Globus pallidus (tissue), 1 donor: ENCODE measurements at places on chromosomes 11 and 22.
A peak's percentile ranks its signal among the peaks of the same experiment; 100 is the strongest.

DNA sequence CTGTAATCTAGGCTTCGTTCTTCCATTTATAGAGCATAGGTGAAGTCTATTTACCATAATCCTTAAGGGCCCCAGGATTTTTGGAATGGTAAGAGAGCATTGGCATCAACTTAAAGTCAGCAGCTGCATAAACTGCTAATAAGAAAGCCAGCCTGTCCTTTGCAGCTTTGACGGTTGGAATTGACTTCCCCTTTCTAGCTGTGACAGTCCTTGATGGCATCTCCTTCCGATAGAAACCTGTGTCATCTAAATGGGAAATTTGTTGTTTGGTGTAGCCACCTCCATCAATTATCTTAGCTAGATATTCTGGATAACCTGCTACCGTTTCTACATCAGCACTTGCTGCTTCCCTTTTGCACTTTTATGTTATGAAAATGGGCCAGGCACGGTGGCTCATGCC, 58.0 kb upstream of the GLYATL1B start:
- DNase-seq, result no peak

GRCh38 chr11:65911682-65912568, 6.9 kb downstream of the C11orf68 start:
- no peak for DNase-seq

GRCh38 chr11:11445441-11446185, 92.6 kb upstream of the CSNK2A3 start:
- no peak for DNase-seq

GRCh38 chr11:117605331-117605730, 191.7 kb downstream of the DSCAML1 start:
- DNase-seq, result no peak

DNA sequence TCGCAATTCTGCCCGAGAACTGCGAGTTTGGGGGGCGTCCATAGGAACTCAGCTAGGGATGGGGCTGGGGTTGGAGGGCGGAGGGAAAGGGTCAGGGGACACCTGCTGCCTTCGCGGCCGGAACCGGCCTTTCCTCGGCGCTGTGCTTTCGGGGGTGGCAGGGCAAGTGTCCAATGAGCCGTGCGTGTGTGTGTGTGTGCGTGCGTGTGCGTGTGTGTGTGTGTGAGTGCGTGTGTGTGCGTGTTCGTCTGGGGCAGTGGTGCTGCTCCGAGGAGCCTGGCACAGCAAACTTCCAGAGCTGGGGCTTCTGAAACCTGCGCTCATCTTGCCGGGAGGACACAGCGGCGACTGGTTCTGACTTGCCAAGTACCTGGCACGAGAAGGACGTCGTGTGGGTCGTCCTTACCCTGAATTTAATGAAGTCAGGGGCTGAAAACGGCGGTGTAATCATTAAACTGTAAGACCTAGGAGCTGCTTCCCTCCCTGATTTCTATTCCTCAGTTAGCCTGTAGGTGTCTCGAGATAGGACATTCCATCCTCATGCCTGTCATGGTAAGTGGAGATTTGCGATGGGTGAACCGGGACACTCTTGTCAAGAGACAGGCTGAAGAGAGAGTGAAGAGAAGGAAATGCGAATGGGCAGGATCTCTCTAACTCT, 27.0 kb upstream of the AMOTL1 start:
- peak; percentile 34 for DNase-seq

DNA sequence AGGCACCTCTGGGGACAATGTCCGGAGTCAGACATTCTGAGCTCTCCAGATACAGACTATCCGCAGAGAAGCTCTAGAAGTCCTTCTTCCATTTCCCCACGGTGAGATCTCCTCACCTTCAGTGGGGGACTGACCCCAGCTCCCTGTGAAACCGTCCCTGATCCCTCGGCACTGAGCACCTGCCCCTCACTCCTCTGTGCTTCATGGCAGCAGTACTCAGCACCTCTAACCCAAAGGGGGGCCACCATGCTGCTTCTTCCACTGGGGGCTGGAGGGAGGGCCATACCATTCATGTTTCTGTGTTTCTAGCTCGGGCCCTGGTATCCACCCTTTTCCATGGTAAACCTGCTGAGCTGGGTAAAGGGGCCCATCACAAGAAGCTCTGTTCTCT, 321.7 kb downstream of the BRD1 start:
- DNase-seq, result no peak

- no peak for DNase-seq
Observed at GRCh38 chr11:121657146-121657545, 204.4 kb upstream of the SORL1-AS1 start.

GRCh38 chr22:35315855-35316745, 16.4 kb downstream of the TOM1 start:
- no peak for DNase-seq

GRCh38 chr11:64382586-64382985, 23.6 kb downstream of the RPS6KA4 start:
- DNase-seq, result no peak

GRCh38 chr11:27839226-27839913, 139.1 kb upstream of the BDNF start:
- no peak for DNase-seq

DNA sequence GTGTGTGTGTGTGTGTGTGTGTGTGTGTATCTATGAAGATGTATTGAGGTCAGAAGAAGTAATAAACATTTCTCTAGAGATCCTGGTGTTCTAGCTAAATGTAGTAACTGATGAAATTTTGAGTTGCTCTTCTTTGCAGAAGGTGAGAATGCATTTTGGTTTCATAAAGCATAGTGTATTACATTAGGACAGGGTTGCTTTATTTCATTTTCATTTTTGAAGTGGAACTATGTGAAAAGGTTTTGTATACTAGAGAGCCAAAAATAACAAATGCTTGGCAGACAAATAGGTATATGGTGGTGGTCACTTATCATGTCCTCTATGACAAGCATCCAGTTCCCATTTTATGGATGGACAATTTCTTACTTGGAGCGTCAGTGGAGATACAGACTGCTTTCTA, 99.0 kb downstream of the CASP12 start:
- no peak for DNase-seq

DNA sequence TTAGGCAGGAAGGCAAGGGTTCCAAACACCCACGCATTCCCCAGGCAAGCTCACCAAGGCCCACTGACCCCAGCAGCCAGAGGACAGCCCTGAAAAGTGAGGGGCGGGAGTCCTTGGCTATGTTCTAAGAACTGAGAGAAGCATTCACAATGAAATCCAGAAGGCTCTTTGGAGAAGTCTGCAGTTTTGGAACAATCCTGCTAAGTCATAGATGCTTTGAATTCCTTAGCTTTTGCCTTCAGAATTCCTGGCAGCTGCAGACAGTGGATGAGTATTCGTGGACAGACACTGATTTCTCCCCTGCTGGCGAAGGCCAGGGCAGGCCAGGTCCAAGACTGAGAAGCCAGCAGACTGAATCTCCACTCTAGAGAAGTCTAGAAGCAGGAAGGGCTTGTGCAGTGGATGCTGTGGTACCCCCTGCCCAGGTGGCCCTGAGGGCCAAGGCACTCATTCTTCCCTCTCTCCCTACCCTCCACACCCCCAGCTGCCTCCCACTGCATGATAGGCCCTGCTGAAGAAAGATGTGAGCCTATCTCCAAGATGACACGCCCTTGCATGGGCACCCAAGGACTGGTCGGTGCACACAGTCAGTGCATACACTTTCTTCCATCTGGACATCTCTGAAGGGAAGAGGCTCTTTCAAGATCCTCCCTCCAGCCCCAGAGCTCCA, 133.2 kb upstream of the TEAD1 start:
- no peak for DNase-seq

DNA sequence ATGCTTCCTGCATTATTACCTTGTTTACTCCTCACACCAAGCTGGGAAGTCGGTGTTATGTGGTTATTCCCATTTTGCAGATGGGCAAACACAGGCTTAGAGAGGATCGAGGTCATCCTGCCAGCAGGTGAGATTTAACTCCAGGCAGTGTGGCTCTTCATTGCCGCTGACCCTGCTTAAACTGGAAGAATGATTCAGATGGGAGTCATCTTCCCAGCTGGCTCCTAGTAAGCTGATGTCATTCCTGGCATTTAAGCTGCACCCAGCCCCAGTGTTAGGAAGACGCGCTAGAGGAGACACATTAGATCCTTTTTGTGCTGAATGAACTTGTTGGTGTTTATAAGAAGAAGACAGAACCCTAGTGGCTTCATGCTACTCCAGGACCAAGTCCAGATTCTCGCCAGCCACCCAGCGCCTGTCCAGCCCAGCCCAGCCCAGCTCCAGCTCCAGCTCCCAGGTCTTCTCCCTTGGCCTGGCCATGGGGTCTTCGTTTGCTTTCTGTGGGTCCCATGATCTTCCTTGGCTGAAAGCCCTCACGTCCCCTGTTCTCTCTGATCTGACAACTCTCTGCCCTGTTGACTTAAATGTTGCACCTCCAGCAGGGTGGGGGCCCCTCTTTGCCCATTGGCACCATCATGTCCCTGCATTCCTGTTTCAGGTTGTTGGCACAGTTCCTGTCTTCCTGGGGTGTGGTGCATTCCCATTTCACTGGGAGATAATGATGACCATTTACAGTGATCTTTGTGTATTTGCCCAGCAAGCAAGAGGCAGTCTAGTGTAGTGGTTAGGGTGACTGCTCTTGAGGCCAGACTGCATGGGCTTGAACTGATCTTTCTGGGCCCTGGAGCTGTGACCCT, 13.6 kb downstream of the PARVB start:
- no peak for DNase-seq

- no peak for DNase-seq
Observed at GRCh38 chr22:49447837-49448236, 379.8 kb downstream of the BRD1 start.

DNA sequence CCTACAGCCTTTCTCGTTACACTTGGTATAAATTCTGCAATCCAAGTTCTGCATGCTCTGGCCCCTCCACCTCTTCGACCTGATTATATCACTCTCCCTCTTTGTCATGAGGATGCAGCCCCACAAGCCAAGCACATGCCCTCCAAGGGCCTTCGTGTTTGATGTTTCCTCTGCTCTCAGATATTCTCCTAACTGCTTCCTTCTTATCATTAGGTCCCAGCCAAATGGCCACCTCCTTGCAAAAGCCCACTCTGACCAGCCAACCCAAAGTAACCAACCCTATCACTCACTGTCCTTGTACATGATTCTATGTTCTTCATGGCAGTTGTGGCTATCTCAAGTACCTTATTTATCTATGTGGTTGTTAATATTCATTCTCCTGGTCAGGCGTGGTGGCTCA, 38.3 kb upstream of the LRRC55 start:
- DNase-seq, result no peak

- no peak for DNase-seq
Observed at GRCh38 chr11:62770778-62771143, 435 bp upstream of the TAF6L start.

DNA sequence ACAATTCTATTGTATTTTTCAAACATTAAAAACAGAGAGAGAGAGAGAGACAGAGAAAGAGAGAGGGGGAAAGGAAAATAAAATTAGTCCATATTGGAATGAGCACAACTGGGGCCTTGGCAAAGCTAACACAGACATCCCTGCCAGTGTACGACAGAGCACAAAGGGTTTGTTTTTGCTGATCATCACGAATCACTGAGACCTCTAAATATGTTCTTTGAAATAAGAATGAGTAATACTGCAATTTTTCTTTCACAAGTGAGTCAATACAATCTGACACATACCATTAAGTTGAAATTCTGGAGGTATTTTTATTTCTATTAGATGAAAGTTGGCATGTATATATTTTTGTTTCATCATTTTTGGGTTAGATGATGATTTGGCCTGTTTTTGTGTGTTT, 27.0 kb upstream of the LRRC4C start:
- peak; percentile 8 for DNase-seq

DNA sequence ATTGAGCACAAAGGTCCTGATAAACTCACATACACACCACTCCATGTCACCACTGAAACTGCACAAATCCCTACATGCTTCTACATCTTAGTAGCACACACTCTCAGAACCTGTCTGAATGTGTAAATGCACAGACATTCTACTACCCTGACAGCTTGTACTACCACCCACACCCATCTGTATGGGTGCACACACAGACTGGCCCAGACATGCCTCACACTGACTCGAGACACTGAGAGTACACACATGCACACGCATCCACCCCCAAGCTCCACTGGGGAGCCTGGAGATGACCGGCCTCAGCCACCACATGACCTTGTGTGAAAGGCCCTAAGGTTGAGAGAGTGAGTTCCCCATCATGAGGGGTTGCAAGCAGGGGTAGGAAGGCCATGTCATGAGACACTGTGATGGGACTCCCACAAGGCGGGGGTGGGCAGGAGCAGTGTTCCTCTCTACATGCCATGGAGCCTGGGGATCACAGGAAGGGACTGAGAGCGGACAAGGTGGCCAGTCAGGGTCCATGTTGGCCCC, 28.1 kb downstream of the ARAP1 start:
- no peak for DNase-seq

DNA sequence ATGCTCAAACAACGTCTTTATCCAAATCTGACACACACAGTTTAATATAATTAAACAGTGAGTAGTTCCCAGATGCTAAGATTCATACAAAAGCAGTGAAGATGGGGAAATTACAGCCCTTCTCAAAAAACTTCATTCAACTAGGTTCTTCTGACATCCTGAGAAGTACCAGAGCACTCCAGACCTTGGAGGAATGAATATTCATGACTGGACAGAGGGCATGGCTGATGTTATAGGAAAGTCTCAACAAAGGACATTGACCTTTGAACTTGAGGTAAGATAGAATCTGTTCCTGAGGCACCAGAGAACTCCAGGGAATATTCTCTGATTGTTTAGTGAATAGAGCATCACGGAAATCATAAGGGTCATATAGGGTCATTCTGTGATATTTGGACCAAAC, 106.4 kb upstream of the SLC5A12 start:
- no peak for DNase-seq

DNA sequence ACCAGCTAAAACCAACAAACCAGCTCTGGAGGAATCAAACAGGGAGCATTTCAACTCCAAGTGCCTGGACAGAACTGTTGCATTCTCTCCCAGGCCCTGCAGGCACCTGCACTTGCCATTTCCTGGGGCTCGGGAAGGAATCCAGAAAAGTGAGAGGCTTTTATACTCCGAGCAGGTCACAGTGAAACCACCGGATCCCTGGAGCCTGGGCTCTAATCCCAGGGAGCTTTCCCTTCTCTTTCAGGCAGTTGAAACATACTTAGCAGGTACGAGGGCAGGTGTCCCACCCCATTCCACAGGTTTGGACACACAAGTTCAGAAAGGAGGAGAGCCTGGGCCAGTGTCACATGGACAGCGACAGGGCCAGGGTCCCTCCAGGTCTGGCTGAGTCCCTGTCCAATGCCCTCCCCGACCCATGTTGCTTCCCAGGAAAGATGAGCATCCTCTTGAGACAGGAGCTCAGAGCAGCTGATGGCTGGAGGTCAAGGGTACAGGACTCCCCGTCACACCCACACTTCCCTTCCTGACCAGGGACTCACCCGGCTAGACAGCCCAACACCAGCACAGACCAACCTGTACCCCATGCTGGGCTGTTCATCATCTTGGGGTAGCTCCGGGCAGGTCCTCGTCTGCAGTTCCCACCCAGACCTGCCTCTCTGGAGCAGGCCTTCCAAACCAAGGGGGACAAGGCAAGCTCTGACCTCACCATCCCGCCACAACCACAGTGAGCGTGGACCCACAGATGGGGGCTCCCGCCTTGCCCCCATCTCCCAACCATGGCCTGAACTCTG, 49.9 kb upstream of the CD5 start:
- DNase-seq, result no peak

- DNase-seq, result no peak
Observed at GRCh38 chr11:60912223-60912850, 1.6 kb upstream of the TMEM109 start.
